Left lung (tissue), 14 donors: ENCODE measurements at places on chromosomes 6 and 20. TPM values are rescaled to one million over a fixed set of nuclear protein-coding genes. Genes with fewer than 3 reads are reported as not detected.

GRCh38 chr6:22921828-22922227 lies 352.5 kb downstream of the HDGFL1 start:
- H3K27ac ChIP-seq = no peak overlapping the region
- H3K27me3 ChIP-seq = no peaks in the 10 kb centered on the region
- H3K36me3 ChIP-seq = no peaks in the 10 kb centered on the region
- no peak overlapping the region for H3K4me3 ChIP-seq

- H3K27me3 ChIP-seq = no peaks in the 10 kb centered on the region
- H3K4me3 ChIP-seq = no peak overlapping the region
- H3K27ac ChIP-seq = peak overlapping the region; percentile 64
- no peak for DNase-seq
- no peaks in the 10 kb centered on the region for H3K36me3 ChIP-seq
Observed at GRCh38 chr6:167047554-167047953, 48.4 kb downstream of the CEP43 start.

- H3K4me1 ChIP-seq = no peaks in the 10 kb centered on the region
- H3K36me3 ChIP-seq = no peaks in the 10 kb centered on the region
Observed at GRCh38 chr6:120994573-120994967, 339.7 kb downstream of the TBC1D32 start.

GRCh38 chr20:10861090-10861489 lies 187.3 kb upstream of the JAG1 start:
- no peaks in the 10 kb centered on the region for H3K27me3 ChIP-seq
- H3K27ac ChIP-seq = peak overlapping the region; percentile 10
- H3K4me3 ChIP-seq = no peak overlapping the region
- H3K36me3 ChIP-seq = no peaks in the 10 kb centered on the region
- DNase-seq = no peak

DNA sequence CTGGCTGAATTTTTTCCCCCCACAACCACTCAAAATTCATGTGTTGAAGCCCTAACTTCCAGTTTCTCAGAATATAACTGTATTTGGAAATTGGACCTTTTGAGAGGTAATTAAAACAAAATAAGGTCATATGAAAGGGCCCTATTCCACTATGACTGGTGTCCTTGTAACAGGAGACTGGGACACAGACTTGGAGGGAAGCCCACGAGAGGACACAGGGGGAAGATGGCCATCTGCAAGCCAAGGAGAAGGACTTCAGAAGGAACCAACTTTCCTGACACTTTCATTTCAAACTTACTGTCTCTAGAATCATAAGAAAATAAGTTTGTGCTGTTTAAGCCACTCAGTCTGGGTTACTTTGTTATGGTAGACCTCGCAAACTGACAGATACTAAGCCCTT lies 134.6 kb downstream of the ATXN1 start:
- H3K27me3 ChIP-seq = no peaks in the 10 kb centered on the region
- no peak overlapping the region for H3K27ac ChIP-seq
- peaks cover 14% of the 10 kb centered on the region for H3K4me1 ChIP-seq
- no peaks in the 10 kb centered on the region for H3K36me3 ChIP-seq
- H3K4me3 ChIP-seq = no peak overlapping the region

GRCh38 chr6:8875986-8876385 lies 440.6 kb upstream of the SLC35B3 start:
- no peaks in the 10 kb centered on the region for H3K4me1 ChIP-seq
- no peak for DNase-seq
- no peak overlapping the region for H3K27ac ChIP-seq
- H3K36me3 ChIP-seq = no peaks in the 10 kb centered on the region
- no peaks in the 10 kb centered on the region for H3K27me3 ChIP-seq

DNA sequence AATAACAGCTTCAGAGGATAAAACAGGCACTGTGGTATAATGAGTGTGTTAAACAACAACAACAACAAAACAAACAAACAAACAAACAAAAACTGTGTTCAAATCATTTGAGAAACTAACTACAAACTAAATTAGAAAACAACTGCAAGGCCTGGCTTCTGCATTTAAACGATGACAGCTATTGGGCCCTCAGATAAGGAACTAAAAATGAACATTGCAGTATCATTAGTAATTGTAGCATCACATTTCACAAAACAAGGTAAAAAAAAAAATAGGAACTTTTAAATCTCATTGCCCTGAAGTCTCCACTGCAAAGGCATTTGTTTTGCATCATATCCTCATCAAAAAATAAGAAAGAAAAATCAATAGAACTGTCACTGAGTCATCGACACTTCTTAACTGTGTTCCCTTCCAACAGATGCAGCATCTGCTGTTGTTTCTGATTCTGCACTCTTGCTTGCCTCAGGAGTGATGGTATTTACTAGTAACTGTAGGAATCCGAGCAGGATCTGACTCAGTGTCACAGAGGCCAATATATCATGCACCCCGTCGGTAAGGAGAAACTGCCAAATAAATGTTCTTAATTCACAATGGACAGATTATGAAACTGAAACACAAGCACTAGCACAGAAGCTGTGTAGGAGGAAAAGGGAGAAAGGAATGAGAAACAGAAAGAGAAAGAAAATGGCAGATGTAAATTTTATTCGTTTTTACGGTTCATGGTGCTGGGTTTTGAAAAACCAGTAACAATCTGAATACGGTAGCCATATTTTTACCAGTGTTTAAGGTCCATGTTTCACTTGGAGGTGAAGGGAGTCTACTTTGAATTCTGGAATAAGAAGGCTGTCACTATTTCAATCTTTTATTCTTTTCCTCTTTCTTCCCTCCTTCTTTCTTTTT lies 365.7 kb upstream of the EPHA7 start:
- DNase-seq = no peak
- no peaks in the 10 kb centered on the region for H3K27me3 ChIP-seq
- H3K36me3 ChIP-seq = no peaks in the 10 kb centered on the region
- no peak overlapping the region for H3K4me3 ChIP-seq

GRCh38 chr6:146819596-146820320 lies 221.0 kb downstream of the ADGB start:
- H3K27me3 ChIP-seq = no peaks in the 10 kb centered on the region
- no peaks in the 10 kb centered on the region for H3K4me1 ChIP-seq
- H3K36me3 ChIP-seq = no peaks in the 10 kb centered on the region

DNA sequence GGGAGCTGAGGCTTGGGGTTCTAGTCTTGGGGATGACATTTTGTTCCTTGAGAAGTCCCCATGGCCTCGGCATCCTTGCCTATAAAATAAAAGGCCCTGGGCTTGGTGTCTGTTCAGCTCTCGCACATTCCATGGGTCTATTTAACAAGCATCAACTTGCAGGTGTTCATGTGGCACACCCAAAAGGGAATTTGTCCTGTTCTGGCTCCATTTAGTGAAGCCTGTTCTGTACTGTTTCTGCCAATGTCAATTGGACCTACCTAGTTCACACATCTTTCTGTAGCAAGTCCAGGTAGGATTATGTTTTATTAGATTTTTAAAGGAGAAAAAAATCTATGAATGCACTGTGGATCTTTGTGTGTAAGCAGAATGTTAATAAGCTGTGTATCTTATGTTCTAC lies 262.0 kb downstream of the HIVEP2 start:
- H3K4me1 ChIP-seq = peaks cover 3% of the 10 kb centered on the region
- no peak for DNase-seq
- H3K4me3 ChIP-seq = no peak overlapping the region
- H3K27me3 ChIP-seq = no peaks in the 10 kb centered on the region
- H3K36me3 ChIP-seq = no peaks in the 10 kb centered on the region

DNA sequence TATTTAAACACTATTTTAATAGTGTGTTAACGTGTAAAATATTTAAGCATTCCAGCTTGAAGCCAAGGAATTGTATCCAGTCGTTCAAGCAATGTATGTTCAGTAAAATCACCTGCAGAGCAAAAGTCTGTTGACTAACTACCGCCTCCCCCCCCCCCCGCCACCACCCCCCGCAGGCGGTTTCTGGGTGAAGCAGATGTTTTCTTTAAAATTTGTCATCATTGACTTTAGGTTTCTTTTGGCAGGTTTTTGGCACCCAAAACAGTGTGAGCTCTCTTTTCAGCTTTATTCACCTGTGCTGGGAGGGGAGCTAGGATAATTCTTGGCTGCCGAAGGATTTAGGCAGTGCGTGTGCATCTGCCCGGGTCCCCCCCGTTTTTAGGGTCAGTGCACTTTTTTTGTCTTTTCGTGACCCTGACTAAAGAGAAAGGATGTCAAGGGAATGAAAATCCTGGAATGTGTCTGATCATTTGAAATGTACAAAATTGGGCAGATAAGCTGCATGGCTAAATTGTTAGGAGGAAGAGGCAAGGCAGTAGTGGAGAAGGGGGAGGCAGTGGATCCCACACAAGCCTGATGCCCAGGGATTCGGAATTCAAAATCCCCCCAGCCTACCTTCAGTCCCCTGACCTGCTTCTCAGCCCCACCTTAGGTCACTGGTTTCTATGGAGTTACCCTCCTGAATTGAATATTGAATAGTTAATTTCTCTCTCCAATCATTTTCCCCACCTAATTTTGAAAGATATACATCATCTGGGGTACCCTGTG lies 1.1 kb downstream of the EDN1 start:
- no peaks in the 10 kb centered on the region for H3K4me1 ChIP-seq
- peaks cover 19% of the 10 kb centered on the region for H3K36me3 ChIP-seq
- H3K27ac ChIP-seq = peak overlapping the region; percentile 81

BCKDHB gene
- polyA plus RNA-seq = 21.3 TPM

AIF1 gene
- 19.8 TPM for polyA plus RNA-seq

MEP1A gene
- 0.06 TPM for polyA plus RNA-seq

THBD gene
- polyA plus RNA-seq = 44.2 TPM

BNIP5 gene
- polyA plus RNA-seq = not detected

ELOVL4 gene
- 1.7 TPM for polyA plus RNA-seq

THEMIS gene
- 0.27 TPM for polyA plus RNA-seq

PRDM13 gene
- polyA plus RNA-seq = not detected

DAAM2 gene
- polyA plus RNA-seq = 41.6 TPM
